ENCODE measurements at places on chromosomes 4 and X.

GRCh38 chr4:47349326-47349725 lies 114.2 kb downstream of the COMMD8 start:
- no peak overlapping the region for H3K4me3 ChIP-seq
- no peaks in the 10 kb centered on the region for H3K4me1 ChIP-seq
- no peak for DNase-seq
- H3K27ac ChIP-seq, result no peak overlapping the region
- no peaks in the 10 kb centered on the region for H3K36me3 ChIP-seq

- no peaks in the 10 kb centered on the region for H3K36me3 ChIP-seq
- H3K4me3 ChIP-seq, result no peak overlapping the region
- H3K4me1 ChIP-seq, result no peaks in the 10 kb centered on the region
- no peak for DNase-seq
- peaks cover 5% of the 10 kb centered on the region for H3K27me3 ChIP-seq
- H3K27ac ChIP-seq, result no peak overlapping the region
Measured at GRCh38 chrX:130974323-130974722, 71.3 kb upstream of the ENOX2 start.

DNA sequence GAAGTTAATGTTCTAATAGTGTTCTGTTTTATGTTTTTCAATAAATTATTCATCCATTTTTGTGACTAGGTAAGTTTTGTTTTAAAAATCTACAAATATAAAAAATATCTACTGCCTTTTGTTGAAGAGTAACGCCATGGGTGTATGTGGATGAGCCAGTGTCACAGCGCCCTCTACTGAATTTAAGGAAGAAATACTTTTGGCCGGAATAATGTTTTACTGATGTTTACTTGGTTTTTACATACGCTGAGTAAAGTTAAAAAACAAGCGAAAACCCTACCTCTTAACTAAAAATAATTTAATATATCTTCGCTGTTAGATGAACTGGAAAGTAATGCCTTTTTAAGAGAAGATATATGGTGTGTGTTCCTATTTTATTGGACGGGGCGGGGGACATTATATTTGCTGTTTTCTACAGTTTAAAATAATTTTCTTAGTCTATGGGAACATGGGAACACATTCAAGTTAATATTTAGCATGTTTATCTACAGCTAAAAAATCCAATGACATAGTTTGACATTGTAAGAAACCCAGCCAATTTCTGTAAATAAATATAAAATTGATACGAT lies 86.1 kb downstream of the CPE start:
- H3K4me1 ChIP-seq, result no peaks in the 10 kb centered on the region
- no peak for DNase-seq
- no peaks in the 10 kb centered on the region for H3K27me3 ChIP-seq
- H3K27ac ChIP-seq, result no peak overlapping the region
- H3K36me3 ChIP-seq, result no peaks in the 10 kb centered on the region
- no peak overlapping the region for H3K4me3 ChIP-seq

DNA sequence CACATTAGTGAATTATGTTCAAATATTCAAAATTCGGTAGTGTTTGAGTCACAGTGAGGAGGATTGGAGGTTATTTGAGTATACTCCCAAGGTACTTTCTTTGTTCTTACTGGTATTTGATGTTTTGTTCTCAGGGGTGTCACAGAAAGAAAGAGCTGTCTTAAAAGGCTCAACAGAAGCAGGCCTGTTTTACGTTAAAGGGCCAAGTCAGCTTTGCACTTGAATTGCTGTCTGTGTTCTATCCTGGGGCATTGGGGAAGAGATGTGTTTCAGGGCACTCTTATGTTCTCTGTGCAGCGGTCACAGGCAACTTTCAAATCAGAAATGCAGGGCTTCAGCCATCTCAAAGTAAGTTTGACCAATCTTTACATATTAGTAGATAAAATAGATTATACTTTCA lies 1113.1 kb upstream of the LCORL start:
- no peak overlapping the region for H3K4me3 ChIP-seq
- no peaks in the 10 kb centered on the region for H3K4me1 ChIP-seq
- H3K36me3 ChIP-seq, result no peaks in the 10 kb centered on the region
- H3K27me3 ChIP-seq, result no peaks in the 10 kb centered on the region
- H3K27ac ChIP-seq, result no peak overlapping the region

DNA sequence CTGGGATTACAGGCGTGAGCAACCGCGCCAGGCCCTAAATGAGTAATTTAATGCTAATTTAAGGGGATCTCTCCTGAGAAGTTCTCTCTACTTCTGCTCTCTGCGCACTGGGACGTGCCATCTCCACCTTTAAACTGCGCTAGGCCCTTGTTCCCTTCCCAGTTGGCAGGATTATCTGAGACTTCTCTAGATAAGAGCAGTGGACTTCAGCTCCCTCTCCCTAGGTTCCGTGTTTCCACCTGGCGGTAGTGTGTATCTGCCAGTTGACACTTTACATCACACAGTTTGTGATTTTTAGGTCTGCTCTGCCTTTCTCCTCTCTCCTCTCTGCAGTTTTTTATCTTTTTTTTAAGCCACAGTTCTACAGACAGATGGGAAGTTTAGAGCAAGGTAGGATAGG lies 40.2 kb downstream of the ARHGAP10 start:
- no peaks in the 10 kb centered on the region for H3K27me3 ChIP-seq
- no peak overlapping the region for H3K27ac ChIP-seq
- no peak for DNase-seq
- no peaks in the 10 kb centered on the region for H3K36me3 ChIP-seq

DNA sequence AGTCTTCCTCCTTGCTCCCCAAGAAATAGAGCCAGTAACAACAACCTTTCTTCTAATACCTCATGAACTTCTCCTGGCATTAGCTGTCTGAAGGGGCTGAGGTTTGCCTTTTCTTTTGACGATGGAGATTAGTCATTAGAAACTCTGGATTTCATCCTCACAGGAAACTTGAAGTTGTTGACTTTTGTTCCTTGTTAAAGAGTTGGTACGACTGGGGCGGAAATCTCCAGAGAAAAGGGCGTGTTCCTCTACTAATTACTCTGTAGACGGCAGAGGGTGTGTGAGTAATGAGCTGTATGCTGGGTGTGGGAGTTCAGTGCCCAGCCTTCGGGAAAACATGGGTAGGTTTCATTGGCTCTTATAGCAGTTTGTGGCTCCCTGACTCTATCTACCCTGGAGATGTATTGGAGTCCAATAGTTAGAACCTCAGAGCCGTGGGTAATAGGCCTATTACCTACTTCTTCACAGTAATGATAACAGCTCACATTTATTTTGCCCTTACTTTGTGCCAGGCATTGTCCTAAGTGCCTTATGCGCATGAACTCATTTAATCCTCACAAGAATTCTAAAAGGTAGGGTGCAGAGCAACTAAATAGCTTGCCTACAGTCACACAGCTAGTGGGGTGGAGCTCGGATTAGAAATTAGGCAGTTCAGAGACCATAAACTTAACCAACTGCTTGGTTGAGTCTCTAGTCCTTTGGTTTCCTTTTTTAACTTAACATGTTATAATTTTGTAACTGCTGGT lies 23.4 kb downstream of the TMEM164 start:
- no peaks in the 10 kb centered on the region for H3K4me1 ChIP-seq
- peak overlapping the region; percentile 67 for H3K27ac ChIP-seq
- DNase-seq, result peak; percentile 61
- H3K27me3 ChIP-seq, result peaks cover 4% of the 10 kb centered on the region
- no peaks in the 10 kb centered on the region for H3K36me3 ChIP-seq

DNA sequence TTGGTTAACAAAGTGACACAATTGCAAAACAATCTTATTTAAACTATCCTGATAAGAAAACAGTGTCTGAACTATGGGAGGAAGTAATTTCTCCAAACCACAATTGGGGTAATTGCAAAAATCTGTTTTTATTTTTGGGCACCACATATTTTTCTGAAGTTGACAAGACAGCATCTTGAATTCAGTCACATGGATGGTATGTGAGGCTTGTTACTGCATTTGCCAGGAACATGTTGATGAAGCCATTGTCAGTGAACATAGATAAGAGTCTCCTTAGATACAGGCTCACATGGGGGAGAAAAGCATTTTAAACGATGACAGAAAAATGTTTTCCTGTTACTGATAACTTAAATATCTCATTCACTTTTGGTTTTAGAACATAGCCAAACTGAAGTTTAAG lies 5.5 kb upstream of the USP53 start:
- H3K4me1 ChIP-seq, result no peaks in the 10 kb centered on the region
- no peaks in the 10 kb centered on the region for H3K36me3 ChIP-seq
- no peaks in the 10 kb centered on the region for H3K27me3 ChIP-seq
- H3K4me3 ChIP-seq, result no peak overlapping the region
- peak; percentile 45 for DNase-seq

DNA sequence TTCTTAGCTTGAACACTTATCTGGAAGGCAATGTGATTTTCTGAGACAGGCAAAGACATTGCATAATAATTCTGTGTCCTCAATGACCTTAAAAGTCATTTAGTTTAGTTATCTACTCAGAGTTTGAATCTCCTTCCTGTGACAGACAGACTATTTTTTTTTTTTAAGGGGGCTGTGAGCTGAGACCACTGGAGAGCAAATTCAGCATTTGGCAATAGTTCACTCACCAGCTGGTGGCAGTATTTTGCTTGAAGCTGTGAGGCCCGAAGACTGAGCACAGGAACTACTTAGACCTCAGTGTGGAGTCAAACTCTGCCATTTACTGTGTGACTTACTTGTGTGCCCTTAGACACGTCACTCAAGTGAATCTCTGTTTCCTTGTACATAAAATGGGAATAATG lies 22.9 kb upstream of the CPE start:
- H3K27ac ChIP-seq, result no peak overlapping the region
- no peak overlapping the region for H3K4me3 ChIP-seq
- peaks cover 23% of the 10 kb centered on the region for H3K4me1 ChIP-seq
- H3K36me3 ChIP-seq, result no peaks in the 10 kb centered on the region

GRCh38 chrX:112043997-112044396 lies 38.6 kb downstream of the TRPC5 start:
- H3K4me3 ChIP-seq, result no peak overlapping the region
- DNase-seq, result no peak
- no peaks in the 10 kb centered on the region for H3K36me3 ChIP-seq
- H3K27ac ChIP-seq, result no peak overlapping the region
- no peaks in the 10 kb centered on the region for H3K4me1 ChIP-seq

DNA sequence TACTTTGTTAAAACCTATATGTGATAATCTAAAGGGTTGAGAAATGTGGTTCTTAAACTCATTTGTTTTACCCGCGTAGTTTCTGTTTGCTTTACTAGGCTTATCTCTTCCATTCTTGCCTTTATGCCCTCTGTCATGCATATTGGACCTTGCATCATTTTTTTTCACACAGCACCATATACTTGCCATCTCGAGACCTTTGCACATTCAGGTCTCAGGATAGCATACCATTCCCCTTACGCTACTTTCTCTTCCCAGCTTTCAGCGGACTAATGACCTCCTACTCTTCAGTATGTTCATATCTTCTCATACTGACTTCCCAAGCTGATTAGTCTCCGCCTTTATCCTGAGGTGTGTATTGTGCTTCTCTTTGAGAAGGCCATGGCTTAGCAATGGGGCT lies 40.5 kb downstream of the USP38 start:
- no peaks in the 10 kb centered on the region for H3K27me3 ChIP-seq
- no peak overlapping the region for H3K27ac ChIP-seq

DNA sequence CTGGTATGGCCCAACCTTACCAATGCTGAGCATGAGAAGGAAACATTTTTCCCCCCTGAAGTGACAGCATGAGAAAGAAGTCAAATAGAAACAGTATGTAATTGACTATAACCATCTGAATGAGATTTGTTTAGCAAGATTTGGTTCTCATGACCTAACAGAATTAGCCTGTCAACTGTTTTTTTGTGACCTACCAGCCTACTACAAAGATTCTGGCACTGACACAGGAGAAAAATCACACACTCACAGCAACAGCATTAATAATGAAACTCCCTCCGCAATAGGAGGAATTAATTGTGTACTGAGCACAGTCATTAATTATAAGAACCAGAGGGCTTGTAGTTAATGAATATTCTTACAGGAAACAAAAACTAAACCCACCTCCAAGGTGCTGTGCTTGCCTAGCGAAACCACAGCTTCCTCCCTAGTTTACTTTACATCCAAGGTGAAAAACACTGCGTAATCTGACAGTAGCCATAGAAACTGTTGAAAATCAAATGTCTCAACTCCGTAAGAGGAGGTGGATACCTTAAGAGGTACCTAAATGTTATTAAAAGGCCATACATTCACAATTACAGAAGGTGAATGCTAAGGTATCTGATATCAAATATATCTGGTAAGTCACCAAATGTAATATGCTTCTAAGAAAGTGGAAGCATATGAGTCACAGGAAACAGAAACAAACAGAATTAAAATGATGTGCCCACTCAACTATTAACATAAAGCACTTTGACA lies 34.9 kb downstream of the MMRN1 start:
- no peaks in the 10 kb centered on the region for H3K36me3 ChIP-seq
- H3K27me3 ChIP-seq, result no peaks in the 10 kb centered on the region
- no peaks in the 10 kb centered on the region for H3K4me1 ChIP-seq
- H3K27ac ChIP-seq, result no peak overlapping the region
- H3K4me3 ChIP-seq, result no peak overlapping the region

DNA sequence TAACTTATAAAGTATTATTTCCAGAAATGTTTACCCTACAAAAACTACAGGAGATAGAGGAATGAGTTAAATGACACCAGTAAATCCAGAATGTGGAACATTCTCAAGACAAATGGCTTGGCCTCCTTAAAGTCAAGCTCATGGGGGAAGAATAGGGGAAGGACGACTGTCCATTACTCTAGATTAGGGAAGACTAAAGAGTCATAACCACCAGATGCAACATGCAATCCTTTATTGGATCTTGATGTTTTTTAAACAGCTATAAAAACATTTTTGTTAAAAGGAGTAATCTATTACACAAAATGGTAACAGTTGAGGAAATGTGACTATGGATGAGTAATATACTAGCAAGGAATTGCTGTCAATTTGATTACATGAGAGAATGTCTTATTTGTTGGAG lies 11.1 kb downstream of the ACOT9 start:
- DNase-seq, result no peak
- no peak overlapping the region for H3K4me3 ChIP-seq
- no peak overlapping the region for H3K27ac ChIP-seq
- peaks cover 3% of the 10 kb centered on the region for H3K4me1 ChIP-seq
- H3K36me3 ChIP-seq, result no peaks in the 10 kb centered on the region

DNA sequence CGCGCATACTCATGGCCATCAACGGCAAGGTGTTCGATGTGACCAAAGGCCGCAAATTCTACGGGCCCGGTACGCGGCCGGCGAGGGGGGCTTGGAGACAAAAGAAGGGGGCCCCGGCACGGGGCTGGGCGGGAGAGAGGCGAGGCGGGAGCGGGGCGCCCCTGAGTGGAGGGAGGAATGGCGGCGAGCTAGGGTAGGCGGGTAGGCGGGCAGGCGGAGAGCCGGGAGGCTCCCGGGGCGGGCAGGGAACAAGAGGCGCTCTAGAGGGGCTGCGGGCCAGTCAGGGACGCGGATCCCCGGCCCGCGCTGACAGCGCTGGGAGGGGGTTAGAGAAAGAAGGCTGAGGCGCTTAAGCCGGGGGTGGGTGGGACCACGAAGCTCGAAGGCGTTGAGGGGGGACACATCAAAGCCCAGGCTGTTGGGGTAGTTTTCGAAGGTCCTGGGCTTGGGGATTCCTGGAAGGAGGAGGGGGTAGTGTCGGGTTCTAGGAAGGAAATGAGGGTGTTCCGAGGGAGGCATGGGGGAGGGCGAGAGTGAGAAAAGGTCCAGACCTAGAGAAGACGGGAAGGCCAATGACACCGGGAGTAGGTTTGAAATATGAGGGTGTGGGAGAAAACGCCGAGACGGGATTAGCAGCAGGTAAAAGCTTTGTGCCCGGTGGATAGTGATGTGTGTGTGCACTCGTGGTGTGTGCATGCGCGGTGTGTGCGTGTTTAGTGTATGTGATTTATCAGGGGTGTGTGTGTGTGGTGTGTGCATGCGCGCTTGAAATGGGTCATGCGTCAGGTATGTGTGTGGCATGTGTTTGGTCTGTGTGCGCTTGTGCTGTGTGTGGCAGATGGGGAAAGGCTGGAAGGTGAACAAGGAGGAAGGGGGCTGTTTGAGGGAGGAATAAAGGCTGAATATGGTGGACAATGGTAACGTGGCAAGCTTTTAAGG lies 807 bp downstream of the PGRMC1 start:
- H3K36me3 ChIP-seq, result no peaks in the 10 kb centered on the region
- H3K4me1 ChIP-seq, result no peaks in the 10 kb centered on the region
- H3K27ac ChIP-seq, result peak overlapping the region; percentile 81
- peak; percentile 48 for DNase-seq

Measured in left lung (tissue), 14 donors.